NCI-H510A treated with DMSO at 0.1 percent for 48 hours (cell line): ENCODE measurements at places on chromosomes 1 and 21.

GRCh38 chr21:39705849-39706248 lies 39.1 kb upstream of the IGSF5 start:
- DNase-seq = no peak

DNA sequence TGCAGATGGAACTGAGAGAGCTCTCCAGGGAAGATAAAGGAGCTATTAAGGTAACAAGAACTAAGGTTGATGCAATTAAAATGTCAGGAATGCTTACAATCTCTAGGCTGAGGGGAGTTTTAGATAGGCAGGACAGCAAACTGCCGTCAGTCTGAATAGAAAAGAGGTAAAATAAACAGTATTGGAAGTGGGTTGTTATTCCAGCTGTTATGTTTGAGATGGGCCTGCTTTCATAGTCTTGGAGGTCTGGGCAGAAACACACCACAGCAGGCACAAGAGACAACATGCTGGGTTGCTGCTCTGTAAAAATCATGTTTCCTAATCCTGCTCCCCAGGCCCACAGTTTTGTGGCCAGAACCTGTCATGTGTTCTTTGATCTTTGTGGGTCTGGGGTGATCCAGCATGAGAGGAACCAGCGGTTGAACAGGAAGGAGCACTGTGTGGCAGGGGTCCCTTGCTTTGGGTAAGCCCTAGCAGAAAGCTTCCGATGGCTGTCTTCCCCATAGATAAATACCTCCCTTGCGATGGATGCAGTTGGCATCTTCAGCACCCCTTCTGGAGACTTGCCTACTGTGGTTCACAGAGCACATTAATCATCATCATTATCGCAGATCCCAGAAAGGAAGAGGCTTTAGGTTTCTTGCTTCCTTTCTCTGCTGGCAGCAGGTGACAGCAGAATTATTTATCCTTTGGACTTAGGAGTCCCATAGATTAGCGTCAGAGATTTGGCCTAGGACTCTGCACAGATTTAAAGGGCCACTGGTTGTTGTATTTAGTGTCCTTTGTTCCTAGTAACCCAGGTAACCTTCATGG lies 97.1 kb downstream of the AK5 start:
- DNase-seq = no peak

DNA sequence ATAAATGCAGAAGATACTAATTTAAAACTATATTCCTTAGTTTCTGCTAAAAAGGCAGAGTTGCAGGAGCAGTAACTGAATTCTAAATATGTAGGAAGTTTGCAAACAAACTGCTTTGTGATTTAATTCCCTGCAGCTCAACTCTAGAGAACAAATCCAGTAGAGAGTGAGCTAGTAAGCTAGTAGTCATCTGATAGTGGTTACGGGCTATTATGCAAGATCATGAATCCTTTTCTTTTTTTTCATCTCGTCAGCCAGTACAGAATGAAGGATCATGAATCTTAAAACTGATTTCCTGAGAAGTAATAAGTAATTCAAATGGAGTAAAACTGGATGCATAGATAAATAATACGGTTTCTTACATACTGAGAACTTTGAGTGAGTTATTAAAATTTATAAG lies 3.3 kb downstream of the DPH5 start:
- DNase-seq = no peak

GRCh38 chr1:243568793-243569192 lies 281.2 kb downstream of the AKT3 start:
- DNase-seq = no peak

DNA sequence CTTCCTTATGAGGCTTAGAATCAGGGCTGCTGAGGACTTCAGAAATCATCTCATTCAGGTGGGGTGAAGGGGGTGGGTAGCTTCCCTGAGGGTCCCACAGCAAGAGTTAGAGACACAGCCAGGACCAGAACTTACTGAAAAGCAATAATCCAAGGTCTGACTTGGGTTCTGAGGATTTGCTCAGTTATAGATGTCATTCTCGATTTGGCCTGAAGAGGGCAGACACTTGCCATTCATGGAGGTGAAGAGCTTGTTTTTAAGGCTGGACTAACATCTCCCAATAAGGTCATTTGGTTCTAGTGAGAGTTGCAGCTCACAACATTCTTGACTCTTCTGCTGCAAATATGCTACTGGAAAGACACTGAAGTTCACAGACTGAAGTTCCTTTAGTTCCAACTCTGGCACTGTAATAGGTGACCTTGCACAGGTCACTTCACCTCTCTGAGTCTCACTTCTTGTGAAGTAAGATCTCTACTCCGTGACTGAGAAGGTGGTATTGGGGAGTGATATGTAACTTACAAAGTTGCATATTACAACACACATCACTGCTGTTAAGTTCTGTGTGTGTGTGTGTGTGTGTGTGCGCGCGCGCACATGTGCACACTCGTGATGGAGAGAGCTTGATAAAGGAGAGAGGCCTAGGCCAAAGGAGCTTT lies 69.8 kb upstream of the DIRAS3 start:
- DNase-seq = peak; percentile 91

DNA sequence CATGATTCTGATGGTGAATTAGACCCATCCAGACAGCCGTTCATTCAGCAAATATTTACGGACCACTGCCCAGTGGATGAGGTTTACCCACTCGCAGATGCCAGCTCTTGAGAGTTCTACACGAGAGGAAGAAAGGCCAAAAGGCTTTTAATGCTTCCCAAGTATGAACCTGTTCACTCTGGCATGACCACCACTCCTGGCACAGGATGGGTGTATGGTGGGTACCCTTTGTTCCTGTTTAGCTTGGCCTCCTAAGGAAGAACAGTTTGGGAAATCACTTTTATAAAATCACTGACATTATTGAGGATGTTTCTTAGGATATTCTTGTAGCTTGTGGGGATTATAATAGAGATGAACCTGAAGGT lies 67.2 kb downstream of the HMGB4 start:
- DNase-seq = no peak
